ENCODE measurements at places on chromosomes 4 and X.

- no peak for DNase-seq
These were observed 496.8 kb downstream of the CENPC start for GRCh38 chr4:67048530-67048929.

GRCh38 chrX:129553619-129554288 is 13.7 kb downstream of the OCRL start:
- DNase-seq = no peak

DNA sequence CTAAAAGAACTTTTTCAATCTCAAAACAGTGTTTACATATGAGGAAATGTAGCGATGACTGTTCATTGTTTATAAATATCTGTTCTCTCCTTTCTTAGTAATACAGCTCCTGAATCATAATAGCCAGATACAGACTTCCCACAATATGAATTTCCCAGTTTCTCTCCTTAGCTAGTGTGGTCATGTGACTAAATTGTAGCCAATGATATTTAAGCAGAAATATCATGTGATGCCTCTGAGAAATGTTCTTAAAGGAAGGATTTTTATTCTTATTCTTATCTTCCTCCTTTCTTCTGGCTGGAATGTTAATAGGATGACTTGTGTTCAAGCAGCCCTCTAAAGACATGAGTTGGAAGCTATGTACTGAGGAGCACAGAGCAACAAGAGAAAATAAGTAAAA is 383.7 kb upstream of the ATOH1 start:
- no peak for DNase-seq

GRCh38 chr4:80918004-80918403 is 112.5 kb upstream of the BMP3 start:
- no peak for DNase-seq

GRCh38 chr4:48706736-48707135 is 73.3 kb downstream of the FRYL start:
- DNase-seq = peak; percentile 17

GRCh38 chrX:74133156-74133796 is 170.7 kb upstream of the ZCCHC13 start:
- peak; percentile 33 for DNase-seq

GRCh38 chr4:53852343-53852742 is 212.1 kb downstream of the CHIC2 start:
- no peak for DNase-seq

DNA sequence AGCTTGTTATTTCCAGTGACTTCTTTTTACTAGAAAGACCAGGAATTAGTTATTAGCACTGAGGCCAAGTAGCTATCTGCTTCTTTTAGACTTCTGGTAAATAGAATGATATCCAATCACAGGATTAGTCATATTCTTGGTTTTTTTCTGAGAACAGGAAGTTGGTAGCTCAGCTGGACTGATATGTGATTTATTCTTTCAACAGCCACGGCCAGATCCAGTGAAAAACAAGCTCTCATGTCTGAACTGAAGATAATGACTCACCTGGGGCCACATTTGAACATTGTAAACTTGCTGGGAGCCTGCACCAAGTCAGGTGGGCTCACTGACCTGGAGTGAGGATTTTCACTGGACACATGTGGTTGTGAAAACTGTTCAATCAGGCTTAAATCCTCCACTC is 48.6 kb downstream of the PDGFRA start:
- peak; percentile 55 for DNase-seq

DNA sequence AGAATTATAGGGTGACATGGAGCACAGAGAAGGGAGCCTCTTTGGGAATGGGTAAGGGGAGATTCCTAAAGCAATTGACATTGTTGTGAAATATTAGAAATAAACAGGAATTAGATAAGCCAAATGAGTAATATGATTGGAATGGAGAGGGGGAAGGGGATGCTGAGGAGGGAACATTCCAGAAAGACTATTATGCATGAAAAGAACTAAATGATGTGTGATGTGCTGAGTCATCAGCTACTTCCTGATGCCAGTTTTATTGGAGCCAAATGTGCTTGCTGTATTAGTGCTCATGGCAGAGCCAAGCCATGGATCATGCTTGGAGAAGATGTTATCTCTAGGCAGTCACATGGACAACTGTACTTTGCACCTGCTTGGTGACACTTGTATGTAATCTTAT is 189.0 kb upstream of the HCCS start:
- DNase-seq = no peak
